ENCODE measurements at places on chromosomes 11 and 22.

- peak; percentile 77 for DNase-seq
Observed at GRCh38 chr11:121426476-121427399, 25.4 kb upstream of the SORL1 start.

- no peak for DNase-seq
Observed at GRCh38 chr11:88174709-88175568, at the start of gene RAB38. Gene RAB38, minus strand, starts transcription at chr11:88175443. Its CDS starts 59 bp downstream, at chr11:88175384.

DNA sequence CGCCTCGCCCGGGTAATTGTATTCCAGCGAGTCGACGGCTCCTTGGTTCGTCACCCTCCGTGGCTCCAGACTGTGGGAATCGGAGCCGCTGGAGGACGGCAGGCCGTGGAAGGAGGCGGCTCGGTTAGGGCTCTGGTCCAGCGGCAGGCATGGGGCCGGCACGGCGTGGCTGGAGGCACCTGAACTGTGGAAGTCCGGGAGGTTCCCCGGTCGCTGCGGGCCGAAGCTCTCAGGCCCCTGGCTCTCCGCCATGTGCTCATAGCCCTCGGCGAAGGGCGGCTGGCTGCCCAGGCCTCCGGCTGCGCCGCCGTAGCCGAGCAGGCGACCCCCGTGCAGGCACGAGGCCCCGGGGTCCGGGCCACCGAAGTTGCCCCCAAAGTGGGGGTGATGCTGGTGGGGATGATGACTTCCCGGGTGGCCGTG, 1.7 kb downstream of the MN1 start:
- DNase-seq, result no peak

DNA sequence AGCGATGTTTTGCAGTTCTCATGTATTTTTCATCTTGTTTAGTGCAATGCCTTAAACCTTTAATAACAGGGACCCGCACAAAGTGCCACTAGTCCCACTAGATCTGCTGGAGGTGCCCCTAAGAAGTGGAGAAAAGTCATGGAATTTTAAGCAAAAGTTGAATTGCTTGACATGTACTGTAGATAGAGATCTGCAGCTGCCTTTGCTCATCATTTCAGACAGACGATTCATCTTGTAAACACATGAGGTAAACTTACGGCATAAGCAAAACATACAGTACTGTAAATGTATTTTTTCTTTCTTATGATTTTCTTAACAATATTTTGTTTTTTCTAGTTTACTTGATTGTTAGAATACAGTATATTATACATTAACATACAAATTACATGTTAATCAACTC, 295.6 kb downstream of the CASP12 start:
- no peak for DNase-seq

DNA sequence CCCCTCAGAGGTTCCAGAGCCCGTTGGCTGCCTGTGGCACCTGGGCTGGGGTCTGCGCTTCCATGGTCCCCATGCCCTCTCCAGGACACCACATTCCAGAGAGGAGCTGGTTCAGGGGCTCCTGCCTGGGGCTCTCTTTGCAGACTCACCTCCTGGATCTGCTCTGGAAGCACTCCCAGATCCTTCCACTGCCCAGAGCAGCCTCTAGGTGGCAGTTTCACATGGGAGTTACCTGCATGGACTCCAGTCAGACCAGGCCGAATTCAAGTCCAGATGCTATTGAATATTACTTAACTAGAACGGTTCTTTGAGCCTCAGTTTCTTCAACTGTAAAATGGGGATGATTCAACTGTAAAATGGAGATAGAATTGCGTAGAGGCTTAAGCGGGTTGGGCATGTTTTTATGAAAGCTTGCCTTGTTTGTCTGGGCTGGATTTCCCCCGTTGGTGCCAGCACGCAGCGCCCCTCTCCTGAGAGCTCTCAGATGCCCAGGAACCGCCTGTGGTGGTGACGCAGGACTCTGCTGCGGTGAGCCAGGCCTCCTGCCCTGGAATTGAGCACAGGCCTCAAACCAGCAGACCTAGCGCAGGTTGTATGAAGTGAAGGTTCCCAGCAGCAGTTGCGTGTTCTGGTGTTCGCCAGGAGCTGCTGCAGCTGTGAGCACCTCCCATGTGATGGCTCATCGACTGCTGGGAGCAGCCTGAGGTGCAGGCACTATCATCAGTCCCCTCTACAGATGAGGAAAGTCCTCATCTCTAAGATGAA, 44.2 kb downstream of the LMO1 start:
- no peak for DNase-seq

DNA sequence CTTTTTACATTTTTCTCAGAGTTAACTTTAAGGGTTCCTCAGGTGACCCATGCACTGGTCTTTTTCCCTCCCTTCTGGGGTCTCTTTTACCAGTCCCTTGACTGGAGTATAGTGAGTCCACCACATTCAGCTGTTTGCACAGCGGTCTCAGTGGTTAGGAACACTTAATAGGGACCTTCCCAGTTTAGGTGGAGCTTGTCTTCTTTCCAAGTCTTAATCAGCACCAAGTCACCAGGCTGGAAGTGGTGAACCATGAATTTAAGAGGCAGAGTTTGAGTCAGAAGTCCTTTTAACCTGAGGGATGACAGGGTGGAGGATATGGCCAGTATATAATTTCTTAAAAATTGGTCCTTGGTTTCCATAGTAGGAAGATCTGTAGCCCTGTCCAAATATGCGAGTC, 349.7 kb upstream of the MPPED2 start:
- DNase-seq, result no peak

All from germinal center (tissue), 1 donor.